ENCODE measurements at places on chromosomes 16 and 17. TPM values are rescaled to one million over a fixed set of nuclear protein-coding genes. Genes with fewer than 3 reads are reported as not detected.

Gene FBXO39
- total RNA-seq = 1.4 TPM

Gene RCVRN
- total RNA-seq = not detected

Gene NDE1
- total RNA-seq = 49.8 TPM

Gene CSH2
- total RNA-seq = not detected

Gene NOTUM
- not detected for total RNA-seq

Gene ZSCAN10
- not detected for total RNA-seq

Gene EVPLL
- total RNA-seq = not detected

Gene TEKT3
- not detected for total RNA-seq

Gene DRC3
- 1.1 TPM for total RNA-seq

Gene CPNE7
- total RNA-seq = 5.7 TPM

- no peak for DNase-seq
Measured at GRCh38 chr17:43572368-43572980, 26.3 kb upstream of the ETV4 start.

DNA sequence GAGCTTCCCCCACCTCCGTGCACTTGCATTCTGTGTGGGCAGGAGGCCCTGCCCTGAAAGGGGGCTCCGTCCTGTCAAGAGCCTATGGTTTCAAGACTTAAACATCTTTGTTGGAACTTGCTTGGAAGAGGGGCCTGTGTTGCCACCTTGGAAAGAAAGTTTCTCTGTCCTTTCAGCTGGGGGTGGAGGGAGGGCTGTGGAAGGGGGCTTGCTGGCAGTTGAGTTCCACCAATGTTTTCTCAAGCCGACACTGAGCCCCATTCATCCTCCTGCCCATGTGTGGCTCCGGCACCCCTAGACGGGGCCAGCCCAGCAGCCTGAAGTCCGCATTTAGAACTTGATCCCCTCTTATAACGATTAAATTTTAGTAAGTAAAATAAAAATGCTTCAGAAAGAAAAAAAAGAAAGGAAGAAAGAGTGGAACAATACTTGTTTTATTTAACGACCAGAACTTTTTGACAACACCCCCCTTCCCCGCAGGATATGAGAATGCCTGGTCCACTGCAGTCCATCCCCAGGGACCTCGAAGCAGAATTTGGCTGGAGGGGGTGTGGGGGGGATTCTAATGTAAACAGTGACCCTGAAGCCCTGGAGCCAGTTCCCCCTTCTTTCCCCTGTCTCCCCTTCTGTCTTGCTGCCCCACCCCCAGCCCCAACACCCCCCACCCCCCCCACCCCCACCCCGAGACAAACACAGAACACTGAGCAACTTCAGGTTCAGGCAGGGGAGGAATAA is 26.9 kb upstream of the CLEC18A start:
- no peak for DNase-seq

GRCh38 chr16:83266848-83267553 is 540.8 kb upstream of the HSBP1 start:
- no peak for DNase-seq

DNA sequence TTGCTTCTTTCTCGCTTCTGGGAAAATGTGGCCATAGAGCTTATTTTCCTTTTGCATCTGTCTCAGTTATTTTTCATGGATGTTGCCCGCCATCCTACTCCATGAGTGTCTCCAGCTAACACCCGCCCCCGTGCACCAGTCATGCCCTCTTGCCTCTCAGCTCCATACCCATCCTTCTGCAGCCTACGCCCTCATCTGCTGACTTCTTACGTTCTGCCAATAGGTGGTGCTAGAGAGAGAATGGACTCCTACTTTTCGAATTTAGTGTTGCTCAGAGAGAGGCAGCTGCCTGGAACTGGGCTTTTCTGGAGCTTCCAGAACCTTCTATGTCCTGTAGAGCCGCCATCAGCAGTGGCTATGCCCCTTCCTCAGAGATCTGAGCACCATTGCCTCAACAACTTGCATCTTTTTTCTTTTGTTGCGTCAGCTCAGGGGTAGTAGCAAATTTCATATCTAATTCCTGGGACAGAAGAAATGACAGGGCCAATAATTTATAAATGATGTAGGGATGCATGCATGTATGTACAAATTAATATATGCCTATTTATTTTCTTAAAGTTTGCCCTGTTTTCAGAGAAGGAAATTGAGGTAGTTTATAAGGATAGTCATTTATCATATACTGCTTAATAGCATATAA is 119.7 kb upstream of the MYOCD start:
- no peak for DNase-seq

- no peak for DNase-seq
Measured at GRCh38 chr17:6755731-6756184, at the start of gene XAF1. Gene XAF1, plus strand, starts transcription at chr17:6756046. Its CDS starts 33 bp downstream, at chr17:6756079.

GRCh38 chr16:86771506-86772460 is 193.4 kb downstream of the FOXL1 start:
- DNase-seq = no peak

DNA sequence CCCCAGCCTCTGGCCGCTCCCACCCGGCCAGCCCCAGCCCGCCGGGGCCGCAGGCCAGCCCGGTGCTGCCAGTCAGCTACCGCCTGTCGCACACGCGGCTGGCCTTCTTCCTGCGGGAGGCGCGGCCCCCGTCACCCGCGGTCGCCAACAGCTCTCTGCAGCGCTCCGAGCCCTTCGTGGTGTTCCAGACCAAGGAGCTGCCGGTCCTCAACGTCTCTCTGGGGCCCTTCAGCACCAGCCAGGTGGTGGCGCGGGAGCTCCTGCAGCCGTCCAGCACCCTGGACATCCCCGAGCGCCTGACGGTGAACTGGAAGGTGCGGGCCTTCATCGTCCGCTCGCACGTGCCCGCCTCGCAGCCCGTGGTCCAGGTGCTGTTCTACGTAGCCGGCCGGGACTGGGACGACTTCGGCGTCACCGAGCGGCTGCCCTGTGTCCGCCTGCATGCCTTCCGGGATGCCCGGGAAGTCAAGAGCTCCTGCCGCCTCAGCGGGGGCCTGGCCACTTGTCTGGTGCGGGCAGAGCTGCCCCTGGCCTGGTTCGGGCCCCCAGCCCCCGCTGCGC is 46.8 kb downstream of the TMEM132E start:
- no peak for DNase-seq

- no peak for DNase-seq
Measured at GRCh38 chr16:2447920-2448583, 11.9 kb upstream of the TEDC2 start.

DNA sequence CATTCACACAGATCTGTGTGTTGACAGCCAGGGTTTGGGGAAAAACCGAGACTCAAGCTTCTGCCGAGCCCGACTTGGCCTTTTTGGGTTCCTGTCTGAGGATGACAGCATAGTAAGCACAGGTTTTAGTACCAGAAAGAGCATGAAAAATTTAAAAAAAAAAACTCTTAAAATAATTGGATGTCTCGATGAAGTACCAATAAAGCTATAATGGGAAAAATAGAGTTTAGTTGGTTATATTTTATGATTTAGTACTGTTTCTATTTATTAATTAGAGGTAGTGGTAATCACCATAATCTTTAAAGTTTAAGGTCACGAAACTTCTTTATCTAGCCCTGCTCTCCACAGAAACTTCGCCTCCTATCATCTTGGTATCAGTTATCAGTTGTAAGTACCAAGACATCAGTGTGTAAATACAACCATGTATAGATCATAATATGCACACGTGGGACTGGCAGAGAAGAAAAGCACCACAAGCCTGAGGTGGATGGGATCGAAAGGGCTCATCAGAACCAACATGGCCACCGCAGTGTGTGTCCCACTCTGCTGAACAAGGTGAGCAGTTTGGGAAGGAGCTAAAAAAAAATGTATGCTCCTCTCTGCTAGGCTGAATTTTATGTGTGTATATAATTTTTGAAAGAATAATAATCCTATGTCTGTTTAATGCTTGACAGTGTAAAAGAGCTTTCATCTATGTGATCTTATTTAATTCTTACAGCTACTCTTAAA is 14.4 kb upstream of the EEF2K start:
- DNase-seq = no peak

DNA sequence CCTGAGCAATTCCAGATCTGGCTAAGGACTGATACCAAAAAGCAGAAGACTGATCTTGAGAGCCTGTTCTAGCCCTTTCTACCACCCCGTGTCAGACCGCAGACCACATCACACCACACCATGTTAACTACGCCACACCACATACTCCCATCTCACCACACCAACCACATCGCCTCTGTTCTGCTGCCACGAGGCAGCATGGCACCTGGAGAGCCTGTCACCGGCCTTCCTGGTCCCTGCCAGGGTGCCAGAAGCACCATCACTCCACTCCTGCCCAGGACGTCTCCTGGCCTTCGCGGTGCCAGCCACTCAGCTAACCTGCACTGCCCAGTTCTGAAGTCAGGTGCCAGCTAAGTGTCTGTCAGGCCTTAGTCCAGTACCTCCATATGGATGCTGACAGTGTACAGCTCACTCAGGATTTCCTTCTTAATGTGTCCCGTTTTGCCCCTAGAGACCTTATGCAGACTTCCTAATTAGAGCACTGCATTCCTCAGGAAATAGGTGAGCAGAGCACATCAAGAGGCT is 37.2 kb upstream of the BCAR1 start:
- no peak for DNase-seq

DNA sequence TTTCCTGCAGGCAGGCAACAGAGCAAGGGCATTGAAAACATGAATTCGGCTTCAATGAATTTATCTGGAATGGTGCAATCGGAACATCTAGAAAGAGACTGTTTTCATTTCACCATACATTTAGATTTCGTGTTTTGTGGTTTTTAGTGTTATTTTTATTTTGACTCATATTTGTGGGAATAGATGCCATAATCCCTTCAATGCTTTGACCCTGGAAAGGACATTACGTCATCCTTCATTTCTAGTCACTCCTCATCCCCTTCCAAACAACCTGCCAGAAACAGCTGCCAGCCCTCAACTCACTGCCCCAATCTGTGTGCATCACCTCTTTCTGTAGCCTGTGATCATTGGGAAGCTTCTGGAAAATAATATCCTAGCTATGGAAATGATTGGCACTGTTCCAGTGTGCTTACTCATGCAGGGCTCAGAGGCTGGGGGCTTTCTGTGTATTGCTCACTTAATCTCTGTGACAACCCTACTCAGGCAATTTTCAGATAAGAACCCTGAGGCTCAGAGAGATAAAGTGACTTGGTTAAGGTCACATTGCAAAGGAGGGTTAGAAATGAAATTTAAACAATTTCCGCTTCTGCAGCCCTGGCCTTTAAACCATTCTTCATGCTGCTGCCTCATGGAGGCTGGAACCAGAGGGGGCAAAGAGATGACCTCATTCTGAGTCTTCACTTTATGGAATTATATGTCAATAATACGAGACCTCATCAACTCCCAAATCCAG is 9.5 kb upstream of the KSR1 start:
- DNase-seq = peak; percentile 91

GRCh38 chr16:727291-727977 is 528 bp downstream of the HAGHL start:
- DNase-seq = no peak

- no peak for DNase-seq
Measured at GRCh38 chr16:84326545-84326944, 31.9 kb downstream of the WFDC1 start.

GRCh38 chr16:72876981-72877373 is 171.0 kb downstream of the ZFHX3 start:
- no peak for DNase-seq

DNA sequence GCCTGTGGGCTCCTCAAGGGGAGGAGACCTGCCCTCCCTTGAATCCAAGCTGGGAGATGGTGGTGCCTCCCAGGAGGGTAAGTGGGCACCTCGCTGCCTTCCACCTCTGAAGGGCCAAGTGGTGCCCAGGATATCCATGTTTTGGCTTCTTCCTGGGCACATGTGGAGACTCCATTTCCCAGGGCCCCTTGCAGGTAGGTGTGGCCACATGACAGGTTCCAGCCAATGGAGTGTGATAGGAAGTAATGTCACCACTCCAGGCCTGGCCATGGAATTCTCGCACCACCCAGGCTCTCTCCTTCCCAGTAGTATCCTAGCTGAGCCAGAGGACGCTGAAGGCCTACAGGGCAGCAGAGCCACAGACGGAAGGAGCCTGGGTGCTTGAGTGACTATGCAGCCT is 17.6 kb upstream of the PEMT start:
- no peak for DNase-seq

GRCh38 chr16:10859020-10859419 is 18.0 kb upstream of the CIITA start:
- DNase-seq = no peak

DNA sequence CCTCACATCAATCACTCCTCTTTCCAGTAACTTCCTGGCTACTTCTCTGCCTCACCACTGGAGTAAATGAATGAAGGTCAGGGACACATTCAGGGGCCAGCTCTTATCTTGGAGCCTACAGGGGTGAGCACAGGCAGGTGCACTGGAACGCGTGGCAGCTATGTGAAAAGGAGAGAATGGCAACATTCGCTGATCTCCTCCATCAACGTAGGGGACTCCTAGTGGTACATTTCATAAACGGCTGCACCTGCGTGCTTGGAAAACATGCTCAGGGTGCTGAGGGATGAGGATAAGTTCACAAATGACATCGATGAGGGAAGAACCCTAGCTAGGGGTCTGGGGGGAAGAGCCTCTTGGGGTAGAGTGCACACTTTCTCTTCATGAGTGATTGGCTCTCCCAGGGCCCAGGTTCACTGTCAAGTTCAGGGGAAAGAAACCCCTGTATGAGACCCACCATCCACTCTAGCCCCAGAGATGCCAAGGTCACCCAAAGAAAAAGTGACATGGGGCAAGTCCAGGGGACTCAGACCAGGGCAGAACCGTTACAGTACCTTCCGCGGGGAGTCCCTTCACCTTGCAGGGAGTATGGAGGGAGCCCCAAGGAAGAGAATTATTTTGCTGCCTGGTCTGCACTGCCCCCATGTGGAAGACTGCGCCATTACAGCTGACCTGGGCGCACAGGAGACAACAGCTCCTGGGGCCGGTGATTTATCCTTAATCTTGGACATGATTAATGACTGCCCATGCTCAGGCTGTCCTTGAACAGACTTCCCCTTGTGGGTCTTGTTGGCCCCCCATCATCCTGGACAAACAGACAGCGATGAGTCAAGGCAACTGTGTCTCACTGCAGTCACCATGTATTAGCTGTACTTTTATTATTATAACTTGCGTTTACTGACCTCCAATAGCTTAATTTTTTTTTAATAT is 30.1 kb downstream of the VAC14 start:
- DNase-seq = no peak

DNA sequence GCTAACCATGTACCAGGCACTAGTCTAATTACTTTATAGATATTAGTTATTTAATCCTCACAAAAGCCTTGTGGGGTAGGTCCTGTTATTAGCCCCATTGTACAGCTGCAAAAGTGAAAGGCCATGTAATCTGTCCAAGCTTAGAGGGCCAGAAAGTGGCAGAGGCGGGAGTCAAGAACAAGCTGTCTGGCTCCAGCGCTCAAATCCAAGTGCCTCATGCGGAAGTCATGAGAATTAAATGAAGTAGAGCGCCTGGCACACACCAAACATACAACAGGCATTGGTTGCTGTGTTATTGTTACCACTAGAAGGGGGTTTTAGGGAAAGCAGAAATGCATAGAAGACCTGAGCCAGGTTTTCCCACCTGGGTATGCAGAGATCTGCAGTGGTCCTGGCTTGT is 1.2 kb downstream of the AQP8 start:
- DNase-seq = no peak

GRCh38 chr16:29230671-29231096 is 175.8 kb downstream of the NPIPB11 start:
- no peak for DNase-seq

- no peak for DNase-seq
Measured at GRCh38 chr16:67976205-67976604, 4.1 kb downstream of the DPEP3 start.

- no peak for DNase-seq
Measured at GRCh38 chr16:81588326-81589081, 143.9 kb downstream of the CMIP start.

GRCh38 chr17:56222255-56222654 is 69.0 kb downstream of the ANKFN1 start:
- no peak for DNase-seq

- no peak for DNase-seq
Measured at GRCh38 chr17:16354585-16354984, 1.3 kb upstream of the CENPV start.
